Lung (tissue), 17 donors: ENCODE measurements at places on chromosomes 12 and 14. TPM values are rescaled to one million over a fixed set of nuclear protein-coding genes. Genes with fewer than 3 reads are reported as not detected.

Gene CMKLR1
- total RNA-seq, result 20.5 TPM

Gene SDSL
- total RNA-seq, result 3.0 TPM

Gene LMNTD1
- total RNA-seq, result 5.3 TPM

Gene TCTN2
- total RNA-seq, result 28.2 TPM

Gene FSCB
- 0.80 TPM for total RNA-seq

Gene CLEC9A
- 0.12 TPM for total RNA-seq

Gene PTPRQ
- 11.7 TPM for total RNA-seq

Gene C1RL
- total RNA-seq, result 116 TPM

Gene B4GALNT1
- 2.5 TPM for total RNA-seq

DNA sequence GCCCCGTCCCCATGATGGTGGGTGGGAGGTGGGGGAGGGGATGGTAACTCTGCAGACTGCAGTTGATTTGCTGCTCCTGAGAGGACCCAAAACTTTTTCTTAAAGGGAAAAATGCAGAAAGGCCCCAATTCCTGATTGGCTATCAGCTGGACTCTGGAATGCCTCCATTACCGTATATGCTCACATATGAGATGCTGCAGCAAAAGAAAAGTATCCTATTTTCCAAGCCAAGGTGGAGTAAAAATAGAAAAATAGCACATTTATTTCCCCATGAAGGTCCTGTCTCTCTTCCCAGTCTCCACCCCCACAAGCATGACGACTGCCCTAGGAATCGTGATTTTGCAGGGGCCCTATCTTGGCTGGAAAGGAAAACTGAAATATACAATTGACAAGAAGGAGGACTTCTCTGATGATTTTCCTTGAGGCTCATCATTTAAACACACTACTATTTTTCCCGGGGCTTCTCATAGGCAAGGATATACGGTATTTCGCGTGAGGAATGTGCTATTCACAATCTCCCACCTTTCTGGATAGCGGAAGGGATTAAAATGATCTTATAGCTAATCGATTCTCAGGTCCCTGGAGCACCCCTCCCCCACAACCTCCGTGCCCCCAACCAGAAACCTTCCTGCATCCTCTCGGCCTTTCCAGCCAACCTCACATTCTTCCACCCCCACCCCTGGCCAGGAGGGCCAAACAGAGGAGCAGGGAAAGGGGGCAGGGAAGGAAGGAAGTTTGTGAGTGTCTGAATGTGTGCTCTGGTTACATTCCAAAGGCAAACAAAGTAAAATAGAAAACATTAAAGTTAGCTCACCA lies 138.9 kb upstream of the CCND2 start:
- DNase-seq, result peak; percentile 73

DNA sequence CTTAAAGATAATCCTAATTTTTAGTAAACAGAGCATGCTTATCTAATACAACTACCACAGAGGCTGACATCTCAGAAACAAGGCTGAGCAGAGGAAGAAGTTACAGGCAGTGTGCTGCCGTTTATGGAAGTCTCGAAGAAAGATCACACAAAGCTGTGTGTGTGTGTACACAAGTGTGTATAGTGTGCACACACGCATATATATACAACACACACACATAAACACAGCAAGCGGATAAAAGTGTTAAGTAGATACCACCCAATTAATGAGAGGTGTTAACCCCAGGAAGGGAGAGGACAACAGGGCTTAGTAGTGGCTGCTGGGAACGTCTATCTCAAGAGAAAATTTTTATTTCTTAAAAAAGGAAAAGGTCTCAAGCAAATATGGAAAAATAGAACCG lies 15.3 kb downstream of the CCDC88C start:
- no peak for DNase-seq

GRCh38 chr14:28130610-28131284 lies 635.8 kb upstream of the FOXG1 start:
- no peak for DNase-seq

DNA sequence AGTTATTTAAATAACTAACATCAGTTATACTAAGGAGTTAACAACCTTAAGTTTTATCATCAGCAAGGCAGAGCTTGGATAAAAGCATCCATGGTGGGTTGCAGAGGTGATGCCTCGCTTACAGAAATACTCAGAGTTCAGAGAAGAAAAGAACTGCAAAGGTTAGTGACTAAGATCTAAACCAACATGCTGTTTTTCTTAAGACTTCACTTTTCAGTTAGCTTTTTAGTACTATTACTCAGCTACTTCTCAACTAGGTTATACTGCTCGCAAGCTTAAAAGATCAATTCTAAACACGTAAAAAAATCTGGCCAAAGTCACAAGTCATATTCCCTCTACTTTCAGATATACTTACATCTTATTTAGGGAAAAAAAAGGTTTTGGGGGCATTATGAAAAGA lies 2.8 kb downstream of the PPP1CC start:
- DNase-seq, result no peak

DNA sequence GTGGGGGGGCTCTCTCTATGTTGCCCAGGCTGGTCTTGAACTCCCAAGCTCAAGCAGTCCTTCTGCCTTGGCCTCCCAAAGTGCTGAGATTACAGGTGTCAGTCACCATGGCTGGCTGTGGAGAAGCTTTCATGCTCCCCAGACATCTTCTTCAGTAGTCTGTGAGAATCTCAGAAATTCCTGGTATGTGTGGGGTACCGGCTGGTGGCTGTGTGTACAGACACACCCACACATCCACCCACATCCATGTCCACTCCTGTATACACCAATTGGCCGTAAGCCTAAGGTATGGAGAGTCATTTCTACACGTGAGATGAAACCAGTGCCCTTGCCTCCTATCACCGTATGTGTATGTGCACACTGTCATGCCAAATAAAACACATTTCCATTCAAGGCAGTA lies 27.8 kb downstream of the GPRC5D start:
- DNase-seq, result no peak

DNA sequence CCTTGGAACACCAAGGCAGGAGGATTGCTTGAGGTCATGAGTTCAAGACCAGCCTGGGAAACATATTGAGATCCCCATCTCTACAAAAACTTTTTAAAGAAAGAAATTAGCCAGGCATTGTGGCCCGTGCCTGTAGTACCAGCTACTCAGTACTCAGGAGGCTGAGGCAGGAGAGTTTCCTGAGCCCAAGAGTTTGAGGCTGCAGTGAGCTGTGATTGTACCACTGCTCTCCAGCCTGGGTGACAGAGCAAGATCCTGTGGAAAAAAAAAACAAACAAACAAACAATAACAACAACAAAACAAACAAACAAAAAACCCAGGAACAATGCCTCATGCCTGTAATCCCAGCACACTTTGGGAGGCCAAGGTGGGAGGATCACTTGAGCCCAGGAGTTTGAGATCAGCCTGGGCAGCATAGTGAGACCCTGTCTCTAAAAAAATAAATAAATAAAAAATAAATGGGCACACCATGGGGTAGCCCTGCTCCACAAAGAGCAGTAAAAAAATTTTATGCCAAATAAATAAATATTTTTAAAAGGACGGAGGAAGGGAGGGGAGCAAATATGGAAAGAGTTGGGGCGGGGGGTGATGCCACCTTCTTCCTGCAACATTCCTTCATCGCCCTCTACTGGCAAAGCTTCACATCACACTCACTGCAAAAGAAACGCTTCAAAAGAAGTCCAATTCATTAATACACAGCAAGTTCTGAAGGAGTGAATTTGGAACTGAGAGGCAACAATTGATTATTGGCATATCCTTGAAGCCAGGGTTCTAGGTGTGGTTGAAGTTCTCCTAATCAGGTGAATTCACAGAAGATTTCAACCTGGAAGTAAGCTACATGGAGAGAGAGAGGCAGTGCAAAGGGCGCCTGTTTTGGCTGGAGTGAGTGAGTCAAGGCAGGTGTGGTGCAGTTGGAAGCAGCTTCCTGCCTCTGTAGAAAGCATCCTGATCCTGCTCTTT lies 8.8 kb upstream of the GNPTAB start:
- peak; percentile 60 for DNase-seq

DNA sequence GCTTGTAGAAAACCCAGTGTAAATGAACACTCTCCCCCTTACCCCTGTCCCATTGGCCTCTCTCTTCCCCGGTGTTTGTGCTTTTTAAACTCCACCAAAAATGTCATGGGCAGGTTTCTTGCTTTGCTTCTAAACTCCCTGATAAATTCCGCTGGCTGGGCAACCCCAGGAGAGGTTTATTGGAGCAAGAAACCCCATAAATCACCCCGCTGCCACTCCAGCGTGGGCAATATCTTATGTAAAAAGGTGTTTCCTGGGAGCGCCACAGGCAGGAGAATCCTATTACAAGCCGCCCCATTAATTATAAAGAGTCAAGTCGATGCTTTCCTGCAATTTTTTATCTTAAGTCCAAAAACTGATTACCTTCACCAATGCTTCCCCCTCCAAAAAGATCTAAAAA lies 22.8 kb downstream of the LHX5 start:
- DNase-seq, result no peak

DNA sequence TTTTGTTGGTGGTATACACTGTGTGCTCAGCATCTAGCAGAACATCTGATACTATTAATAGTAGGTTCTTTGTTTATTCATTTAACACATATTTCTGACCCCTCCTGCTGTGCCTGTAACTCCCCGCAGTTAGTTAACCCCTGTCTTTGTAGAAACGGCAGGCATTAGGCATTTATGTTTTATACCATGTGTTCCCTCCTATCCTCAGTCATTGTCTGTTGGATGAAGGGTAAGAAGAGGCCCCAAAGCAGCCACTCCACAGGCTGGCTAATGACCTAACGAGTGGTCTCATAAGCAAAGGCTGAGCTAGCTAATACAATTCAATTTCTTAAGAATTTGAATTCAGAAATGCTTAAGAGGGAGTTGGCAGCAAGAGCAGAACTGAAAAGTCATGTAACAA lies 170.8 kb downstream of the TMX1 start:
- DNase-seq, result no peak

DNA sequence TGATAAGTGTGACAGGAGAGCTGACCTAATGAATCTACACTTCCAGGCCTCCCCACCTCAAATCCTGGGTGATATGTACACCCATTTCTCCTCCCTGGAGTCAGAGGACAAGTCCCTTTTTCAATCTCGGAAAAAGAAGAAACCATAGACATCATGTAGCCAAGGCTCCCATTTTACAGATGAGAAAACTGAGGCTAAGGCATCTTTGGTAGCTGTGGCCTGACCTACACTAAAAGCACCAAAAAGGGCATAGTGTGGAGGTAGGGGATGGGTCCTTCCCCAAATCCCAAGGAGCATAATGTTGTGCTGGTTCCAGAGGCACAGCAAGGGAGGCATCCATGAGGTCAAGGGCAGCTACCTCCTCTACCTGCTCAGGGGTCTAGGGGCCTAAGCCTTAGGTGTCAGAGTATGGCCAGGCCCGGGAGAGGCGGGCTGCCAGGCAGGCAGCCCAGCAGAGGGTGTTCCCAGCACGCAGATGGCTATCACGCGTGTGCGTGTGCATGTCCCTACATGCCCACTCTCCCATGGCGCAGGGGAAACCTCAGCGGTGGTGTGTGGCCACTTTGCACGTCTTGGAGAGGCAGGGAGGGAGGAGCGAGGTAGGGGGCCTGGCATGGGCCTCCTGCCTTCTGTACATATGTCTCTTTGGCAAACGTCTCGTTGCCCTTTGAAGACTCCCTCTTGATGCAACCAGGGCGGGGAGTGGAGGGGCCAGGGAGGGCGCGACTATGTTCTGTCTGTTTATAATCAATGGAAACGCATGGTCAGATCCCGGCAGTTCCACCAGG lies 2.5 kb downstream of the PGF start:
- peak; percentile 59 for DNase-seq

GRCh38 chr14:55075628-55076175 lies 24.3 kb downstream of the MAPK1IP1L start:
- DNase-seq, result no peak

DNA sequence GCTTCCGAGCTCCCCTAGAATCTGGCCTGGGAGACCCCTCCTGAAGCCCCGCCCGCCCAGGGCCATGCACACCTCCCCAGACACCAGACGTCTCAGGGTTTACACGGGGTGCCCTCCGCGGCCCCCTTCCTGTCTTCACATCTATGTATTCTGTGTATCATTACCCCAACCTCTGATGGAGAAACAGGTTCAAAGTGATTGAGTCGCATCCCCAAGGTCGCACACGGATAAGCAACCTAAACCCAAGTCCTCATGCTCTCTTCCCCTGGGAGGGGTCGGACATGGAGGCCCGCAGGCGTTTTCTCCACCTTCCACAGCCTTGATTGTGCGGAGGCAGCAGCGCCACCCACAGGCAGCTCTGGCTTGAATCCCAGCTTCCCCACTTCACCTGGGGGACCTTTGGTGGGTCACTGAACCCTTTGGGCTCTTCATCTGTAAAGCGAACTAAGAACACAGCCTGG lies 237.3 kb downstream of the BCL11B start:
- DNase-seq, result no peak

DNA sequence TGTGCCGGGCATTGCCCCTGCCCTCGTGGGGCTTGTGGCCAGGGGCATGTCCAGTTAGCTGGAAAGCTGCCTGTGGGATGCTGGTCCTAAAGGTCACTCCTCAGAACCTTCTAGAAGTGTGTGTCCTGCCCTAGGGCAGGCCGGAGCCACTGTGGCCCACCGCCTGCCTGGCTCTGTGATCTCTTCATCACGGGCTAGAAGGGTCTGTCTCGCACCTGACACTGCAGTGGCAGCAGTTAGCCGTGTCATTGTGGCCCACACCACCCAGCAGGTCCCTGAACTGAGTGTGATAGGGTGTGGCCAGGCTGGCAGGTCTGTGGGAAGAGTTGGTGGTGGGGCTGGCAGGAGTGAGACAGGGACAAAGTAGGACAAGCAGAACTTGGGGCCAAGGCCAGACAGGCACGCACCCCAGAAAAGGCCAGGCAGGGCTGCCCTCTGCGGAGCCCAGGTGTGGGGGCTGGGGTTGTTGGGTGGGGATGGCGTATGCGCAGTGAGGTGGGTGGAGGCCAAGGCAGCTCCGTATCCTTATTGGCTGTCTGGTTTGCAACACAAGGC lies 41.2 kb downstream of the ADGRD1 start:
- DNase-seq, result no peak

GRCh38 chr12:75447691-75448393 lies 32.7 kb upstream of the GLIPR1 start:
- DNase-seq, result no peak

- DNase-seq, result no peak
Measured at GRCh38 chr12:52679875-52680274, 332 bp downstream of the KRT1 start.

- no peak for DNase-seq
Measured at GRCh38 chr12:115762936-115763335, 514.6 kb downstream of the MED13L start.

GRCh38 chr14:44428231-44428945 lies 78.7 kb downstream of the FSCB start:
- DNase-seq, result no peak

DNA sequence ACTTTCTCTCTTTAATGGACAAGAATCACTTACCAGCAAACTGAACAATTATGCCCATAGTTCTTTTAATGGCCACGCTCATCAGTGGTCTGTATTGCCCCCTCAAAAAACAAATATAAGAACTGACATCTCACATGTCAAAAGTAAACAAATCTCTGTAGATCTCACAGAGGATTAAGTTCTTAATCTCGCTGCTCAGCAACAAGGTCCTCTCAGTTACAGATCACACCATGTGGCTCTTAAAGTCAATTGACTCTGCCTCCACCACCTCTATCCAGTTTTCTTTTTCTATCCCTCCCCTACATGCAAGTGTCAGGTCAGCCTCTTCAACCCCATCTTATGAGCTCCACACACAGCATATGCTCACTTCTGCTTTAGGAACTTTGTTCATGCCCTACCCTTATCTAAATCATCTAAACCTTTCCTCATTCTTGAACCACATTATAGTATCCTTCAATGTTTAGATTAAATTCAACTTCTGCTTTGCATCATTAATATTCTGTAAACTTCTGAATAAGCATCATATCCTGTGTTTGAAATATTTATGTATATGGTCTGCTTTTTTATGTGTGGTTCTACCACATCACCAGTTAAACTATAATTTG lies 7.2 kb downstream of the ADAM20 start:
- no peak for DNase-seq

- no peak for DNase-seq
Measured at GRCh38 chr14:53247596-53248370, 94.7 kb upstream of the DDHD1 start.

GRCh38 chr12:120157678-120158077 lies 36.8 kb downstream of the GCN1 start:
- no peak for DNase-seq
